Kidney (tissue), 22 donors: ENCODE measurements at places on chromosomes 4 and X. TPM values are rescaled to one million over a fixed set of nuclear protein-coding genes. Genes with fewer than 3 reads are reported as not detected.

DNA sequence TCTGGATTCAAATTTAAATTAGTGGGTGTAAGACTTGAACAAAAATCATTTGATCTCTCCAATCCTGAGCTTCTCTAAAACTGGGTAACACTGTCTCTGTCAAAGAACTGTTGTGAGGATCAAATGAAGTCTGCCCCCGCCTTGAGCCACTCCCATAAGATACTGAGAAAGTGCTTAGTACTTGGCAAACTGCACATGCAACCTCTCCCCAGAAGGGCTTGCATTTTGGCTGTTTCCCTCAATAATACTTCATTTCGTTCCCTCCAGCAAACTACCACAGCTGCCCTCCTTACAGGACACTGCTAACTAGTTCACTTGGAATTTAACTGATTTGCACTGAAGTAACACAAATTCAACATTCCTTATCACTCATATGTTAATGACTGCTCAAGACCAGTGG, 79.8 kb downstream of the APBB2 start:
- no peak for DNase-seq

The TEX13C gene
- polyA plus RNA-seq, result not detected

GRCh38 chr4:20248155-20248558, 3.5 kb upstream of the SLIT2 start:
- no peak for DNase-seq

DNA sequence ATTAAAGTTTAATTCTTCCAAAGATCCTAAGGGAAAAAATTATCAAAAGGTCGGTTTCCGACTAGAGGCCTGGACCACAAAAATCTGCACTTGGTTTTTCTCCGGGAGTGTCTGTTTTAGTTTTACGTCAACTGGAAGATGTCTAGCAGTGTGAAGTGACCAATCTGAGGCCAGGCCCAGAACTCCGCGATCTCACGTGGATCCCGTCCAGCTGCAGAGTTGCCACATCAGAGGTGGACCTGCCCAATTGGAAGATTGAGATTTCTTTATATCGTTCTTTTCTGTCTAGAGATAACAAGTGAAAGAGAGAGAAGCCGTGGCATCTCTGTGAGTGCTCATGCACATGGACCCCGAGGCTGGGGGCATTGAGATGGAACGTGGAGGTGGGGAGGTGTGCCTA, 115.8 kb downstream of the AFF1 start:
- DNase-seq, result no peak

The SLBP gene
- 42.8 TPM for polyA plus RNA-seq

GRCh38 chr4:140662082-140662869, 93.5 kb upstream of the UCP1 start:
- DNase-seq, result no peak

DNA sequence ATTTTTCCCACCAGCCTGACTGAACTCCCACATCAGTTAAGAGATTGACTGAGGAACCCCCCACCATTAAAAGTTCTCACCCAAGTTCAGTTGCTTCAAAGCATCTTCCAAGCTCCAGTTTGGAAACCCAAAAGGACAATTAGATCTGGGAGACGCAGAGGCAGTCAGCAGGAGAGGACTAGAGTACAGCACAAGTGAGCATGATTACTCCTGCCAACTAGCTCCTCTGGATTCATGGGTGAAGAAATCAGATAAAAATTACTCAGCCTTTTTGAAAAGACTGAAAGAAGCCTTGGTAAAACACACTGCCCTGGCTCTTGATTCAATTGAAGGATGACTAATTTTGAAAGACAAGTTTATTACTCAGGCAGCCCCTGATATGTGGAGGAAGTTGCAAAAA, 297.5 kb downstream of the ADAM29 start:
- no peak for DNase-seq

The MAGEA4 gene
- not detected for polyA plus RNA-seq

The ASMT gene
- polyA plus RNA-seq, result not detected

The HTN1 gene
- not detected for polyA plus RNA-seq

GRCh38 chrX:117977526-117977925, 139.1 kb downstream of the KLHL13 start:
- no peak for DNase-seq

- no peak for DNase-seq
Measured at GRCh38 chr4:163693211-163693610, 198.7 kb downstream of the TMA16 start.

The CNKSR2 gene
- 0.06 TPM for polyA plus RNA-seq

GRCh38 chrX:49282647-49283011, 13.0 kb downstream of the PPP1R3F start:
- peak; percentile 42 for DNase-seq

DNA sequence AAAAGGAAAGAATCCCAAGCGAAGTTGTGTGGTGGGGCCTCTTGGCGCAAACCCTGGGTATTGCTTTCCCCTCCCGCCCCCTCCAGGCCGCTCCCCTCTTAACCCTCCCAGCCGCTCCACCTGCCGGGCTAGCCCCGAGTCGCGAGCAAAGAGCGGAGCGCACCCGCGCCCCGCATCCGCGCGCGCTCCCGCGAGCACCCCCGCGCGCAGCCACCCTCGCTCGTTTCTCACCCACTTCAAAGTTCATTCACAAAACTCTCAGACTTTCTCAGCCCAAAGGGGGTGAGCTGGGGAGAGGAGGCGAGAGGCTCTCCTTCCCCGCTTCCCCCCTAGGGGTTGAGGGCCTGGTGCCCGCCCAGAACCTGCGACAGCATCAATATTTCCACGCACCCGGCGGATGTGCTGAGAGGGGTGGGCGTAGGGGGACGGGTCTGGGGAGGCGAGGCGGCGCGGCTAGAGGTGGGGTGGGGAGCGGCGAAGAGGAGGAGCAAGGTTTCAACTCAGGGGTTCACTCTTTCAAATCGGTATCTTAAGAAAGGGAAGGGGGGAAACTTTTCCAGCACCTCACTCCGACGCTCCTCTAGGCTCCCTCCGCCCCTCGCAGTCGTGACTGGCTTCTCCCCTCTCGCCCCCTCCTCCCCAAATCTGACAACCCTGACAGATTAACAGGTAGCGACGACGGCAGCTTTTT, 1.8 kb downstream of the MAML3 start:
- peak; percentile 90 for DNase-seq

The TNMD gene
- 2.6 TPM for polyA plus RNA-seq

DNA sequence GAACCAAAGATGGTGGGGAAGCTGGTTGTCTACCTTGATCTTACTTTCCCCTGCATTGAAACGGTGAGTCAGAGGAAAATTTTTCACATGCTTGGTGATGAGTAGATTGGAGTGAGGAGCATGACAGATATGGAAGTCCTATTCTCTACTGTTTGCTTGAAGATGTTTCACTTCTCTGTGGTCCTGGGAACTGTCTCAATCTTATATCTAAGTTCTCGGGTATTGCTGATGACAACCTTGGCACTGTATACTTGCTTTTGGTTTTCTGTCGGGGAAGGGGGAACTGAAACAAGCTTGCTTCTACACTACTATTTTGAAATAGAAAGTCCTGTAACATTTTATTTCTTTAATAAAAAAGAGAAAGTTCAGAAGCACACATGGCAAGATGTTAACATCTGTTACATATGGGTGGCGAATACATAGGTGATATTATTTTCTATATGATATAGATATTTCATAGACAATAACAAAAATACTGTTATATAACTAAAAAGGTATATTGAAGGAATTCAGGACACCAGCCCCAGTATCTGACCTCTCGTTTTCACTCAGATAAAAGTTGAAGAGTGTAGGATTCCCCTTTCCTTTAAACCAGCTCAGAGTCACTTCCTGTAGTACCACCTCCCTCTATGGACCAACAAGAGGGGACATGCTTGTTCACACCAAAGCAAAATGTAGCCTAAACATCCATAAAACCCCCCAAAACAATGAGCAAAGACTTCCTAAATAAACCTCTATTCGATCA, 88.8 kb downstream of the FMR1NB start:
- no peak for DNase-seq

The SSX4 gene
- polyA plus RNA-seq, result not detected

DNA sequence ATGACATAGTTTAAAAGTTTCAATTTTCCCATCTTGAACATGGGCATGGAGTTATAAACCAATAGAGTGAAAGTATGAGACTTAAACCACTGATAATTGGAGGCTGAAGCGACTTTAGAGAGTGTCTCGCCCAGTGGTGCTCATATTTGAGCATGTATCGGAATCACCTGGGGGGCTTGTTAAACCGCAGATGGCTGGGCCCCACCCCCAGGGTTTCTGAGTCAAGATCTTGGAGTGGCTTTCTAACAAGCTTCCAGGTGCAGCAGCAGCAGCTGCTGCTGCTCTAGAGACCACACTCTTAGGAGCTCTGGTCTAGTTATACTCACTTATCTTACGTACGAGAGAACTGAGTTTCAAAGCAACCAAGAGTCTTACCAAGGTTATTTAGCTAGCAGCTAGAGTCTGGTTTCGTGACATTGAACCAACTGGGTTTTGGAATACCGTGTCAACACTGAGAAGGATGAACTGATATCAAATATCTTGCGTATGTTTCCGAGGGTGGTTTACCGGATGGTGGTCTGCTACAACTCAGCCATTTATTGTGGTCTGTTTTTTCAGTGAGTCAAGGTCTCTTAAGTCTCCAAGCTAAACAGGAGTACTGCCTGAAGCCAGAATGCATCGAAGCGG, 5.9 kb downstream of the PHEX start:
- no peak for DNase-seq

GRCh38 chrX:37371578-37371991, 22.4 kb downstream of the PRRG1 start:
- DNase-seq, result no peak

DNA sequence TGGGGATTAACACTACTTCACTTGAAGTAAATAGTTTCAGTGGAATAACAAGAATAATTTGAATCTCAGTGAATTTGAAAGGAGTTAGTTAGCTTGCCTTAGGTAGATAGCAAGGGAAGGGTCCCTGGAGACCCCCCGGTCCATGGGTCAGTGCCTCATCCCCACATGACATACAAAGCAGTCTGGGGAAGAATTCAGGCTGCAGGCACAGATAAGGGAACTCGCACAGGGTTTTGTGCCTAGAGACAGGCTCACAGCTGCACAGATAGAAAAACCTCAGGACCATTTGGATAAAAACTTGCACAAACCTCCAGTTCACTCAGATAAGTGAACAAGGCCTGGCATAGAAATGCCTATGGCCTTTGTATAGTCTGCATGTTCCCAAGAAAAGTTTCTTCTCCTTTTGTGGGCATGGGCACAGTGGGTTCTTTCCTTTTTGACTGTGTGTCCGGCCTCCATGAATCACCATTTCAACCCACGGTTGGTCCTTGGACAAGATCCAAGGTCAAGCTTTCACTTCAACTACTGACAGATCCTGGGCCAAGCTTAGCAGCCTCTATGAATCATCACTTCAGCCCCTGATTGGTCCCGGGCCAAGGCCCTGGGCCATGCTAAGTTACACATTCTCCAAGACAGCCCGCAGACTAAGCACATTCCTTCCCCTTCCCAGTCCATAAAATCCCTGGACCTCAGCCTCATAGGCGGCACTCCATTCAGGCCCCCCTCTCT, 108.3 kb upstream of the KLHL4 start:
- peak; percentile 45 for DNase-seq

DNA sequence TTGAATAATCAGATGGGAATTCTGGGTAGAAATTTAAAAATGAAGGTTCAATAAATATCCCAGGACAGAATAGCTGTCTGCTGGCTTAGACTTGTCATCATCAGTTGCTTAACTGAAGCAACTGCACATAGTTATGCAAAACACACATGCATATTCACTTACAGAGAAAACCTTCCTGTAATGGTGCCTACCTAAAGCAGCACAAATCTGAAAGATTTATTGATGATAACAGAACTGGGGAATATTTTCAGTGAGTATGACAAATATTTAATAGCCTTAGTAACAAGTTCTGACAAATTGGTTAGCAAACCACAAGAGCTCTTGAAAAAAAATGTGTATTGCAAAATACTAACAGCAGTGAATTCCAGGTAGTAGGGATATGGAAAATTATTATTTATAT, 606.8 kb upstream of the BOD1L1 start:
- DNase-seq, result no peak

The DAPP1 gene
- 0.34 TPM for polyA plus RNA-seq

DNA sequence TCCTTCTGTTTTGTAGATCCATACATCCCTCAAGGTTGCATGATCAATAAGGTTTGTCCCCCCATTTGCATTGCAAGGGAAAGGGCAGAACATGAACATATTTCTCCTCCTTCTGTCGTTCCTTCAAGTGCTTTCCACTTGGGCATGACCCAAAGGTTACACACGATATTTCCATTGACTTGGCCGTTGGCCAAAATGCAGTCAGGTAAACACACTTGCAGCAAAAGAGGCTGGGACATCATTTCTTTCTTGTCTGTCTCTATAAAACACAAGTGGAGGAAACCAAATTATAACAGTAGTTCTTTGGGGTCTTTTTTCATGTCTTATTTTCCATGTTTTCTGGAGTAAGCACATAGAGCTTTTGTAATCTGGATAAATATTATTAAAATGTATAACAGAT, 156.1 kb downstream of the FRAS1 start:
- DNase-seq, result no peak

The EPGN gene
- polyA plus RNA-seq, result not detected
